GM06990 (cell line): ENCODE measurements at places on chromosomes 6 and 20.
A peak's percentile ranks its signal among the peaks of the same experiment; 100 is the strongest.

GRCh38 chr20:2687514-2687913 lies 5.1 kb upstream of the EBF4 start:
- DNase-seq, result no peak

DNA sequence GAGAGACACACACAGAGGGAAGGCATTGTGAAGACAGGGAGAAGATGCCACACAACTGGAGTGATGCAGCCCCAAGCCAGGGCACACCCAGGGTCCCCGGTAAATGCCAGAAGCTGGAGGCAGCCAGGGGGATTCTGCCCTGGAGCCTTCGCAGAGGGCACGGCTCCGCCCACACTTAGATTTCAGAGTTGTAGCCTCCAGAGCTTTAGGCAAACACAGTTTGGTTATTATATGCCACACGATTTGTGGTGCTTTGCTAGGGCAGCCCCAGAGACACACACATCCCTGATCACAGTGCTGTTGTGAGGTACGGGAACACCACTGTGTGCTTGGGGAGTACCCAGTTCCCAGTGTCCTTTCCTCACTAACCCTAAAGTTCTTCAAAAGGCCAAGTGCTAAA lies 280.6 kb downstream of the SMOC2 start:
- no peak for DNase-seq

- DNase-seq, result no peak
Observed at GRCh38 chr6:121338366-121338765, 4.1 kb upstream of the TBC1D32 start.

DNA sequence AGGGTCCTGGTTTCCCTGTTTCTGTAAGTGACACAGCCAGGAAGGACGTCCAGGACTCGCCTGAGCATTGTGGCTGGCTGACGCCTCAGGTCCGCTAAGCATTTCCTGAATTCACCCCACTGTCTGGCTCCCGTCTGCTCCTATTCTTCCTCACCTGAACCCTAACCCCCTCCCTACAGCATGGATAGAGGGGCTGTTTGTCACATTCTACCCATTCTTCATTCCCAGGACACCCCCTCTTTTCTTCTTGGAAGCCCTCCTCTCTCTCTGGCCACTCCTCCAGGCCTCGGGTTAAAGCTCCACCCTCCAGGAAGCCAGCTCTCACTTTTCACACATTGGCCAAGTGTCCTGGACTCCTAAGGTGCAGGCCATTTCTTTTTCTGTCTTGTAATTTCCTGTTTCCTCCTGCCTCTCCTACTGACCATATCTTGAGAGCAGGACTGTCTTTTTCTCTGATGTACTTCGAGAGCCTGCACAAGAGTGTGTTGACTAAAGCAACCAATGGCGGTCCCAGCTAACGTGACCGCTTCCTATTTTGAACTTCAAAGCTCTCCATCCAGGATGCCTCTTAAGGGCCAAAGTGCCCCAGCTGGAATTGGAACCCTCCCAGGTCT lies 24.2 kb upstream of the MYMX start:
- no peak for DNase-seq

- DNase-seq, result no peak
Observed at GRCh38 chr6:135222623-135223022, 41.5 kb downstream of the MYB start.

DNA sequence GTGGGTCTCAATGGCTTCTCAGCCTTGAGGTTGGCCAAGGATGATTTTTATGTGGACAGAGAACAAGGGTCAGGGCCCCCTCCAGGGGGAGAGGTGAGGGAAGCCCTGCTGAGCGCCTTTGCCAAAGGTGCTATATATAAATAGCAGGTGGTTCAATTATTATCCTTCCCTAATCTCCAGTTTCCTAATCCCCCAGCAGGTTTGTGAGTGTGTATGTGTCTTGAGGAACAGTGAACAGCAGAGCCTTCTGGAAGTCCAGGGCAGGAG lies 3.2 kb upstream of the SIRPA start:
- no peak for DNase-seq

GRCh38 chr20:44589537-44589936 lies 7.2 kb downstream of the PKIG start:
- DNase-seq, result no peak

GRCh38 chr20:60063739-60064380 lies 105.6 kb downstream of the CDH26 start:
- DNase-seq, result no peak

GRCh38 chr6:31680226-31681134 lies at the start of gene LY6G5C:
LY6G5C (minus strand) TSS chr6:31681067; CDS start chr6:31680373, 694 bp downstream.
- DNase-seq, result peak; percentile 61

DNA sequence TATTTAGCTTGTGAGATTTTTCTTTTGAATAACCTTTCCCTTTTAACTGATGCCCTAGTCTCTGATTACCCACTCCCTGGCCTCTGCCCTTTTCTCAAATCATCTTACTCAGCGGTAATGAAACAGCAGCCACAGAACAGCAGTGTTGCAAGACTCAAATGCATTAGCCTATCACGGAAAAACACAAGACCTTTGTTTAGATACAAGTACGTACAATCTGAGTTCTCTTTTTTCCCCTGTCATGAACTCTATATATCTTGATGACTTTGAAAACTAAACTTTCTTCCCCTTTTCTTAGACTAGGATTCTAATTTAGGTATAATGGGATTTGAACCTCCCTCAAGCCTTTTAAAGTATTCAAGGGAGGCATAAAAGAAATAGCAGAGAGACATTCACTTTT lies 1034.9 kb downstream of the EYS start:
- no peak for DNase-seq

DNA sequence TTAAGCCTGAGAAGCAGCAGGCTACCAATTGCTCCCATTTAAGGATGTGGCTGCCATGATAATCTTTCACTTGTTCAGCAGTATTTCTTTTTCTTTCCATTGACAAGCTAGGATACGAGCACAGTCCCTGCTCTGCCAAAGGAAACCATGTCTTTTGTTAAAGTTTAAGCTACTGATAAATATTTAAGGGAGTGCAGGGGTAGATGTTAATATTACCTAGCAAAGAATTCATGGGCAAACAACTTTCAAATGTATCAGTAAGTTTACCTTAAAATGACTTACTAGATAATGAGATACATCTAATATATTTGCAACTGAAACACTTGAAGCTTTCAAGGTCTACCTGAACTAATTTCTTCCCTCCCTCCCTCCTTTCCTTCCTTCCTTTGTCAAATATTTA lies 77.3 kb downstream of the OPN5 start:
- DNase-seq, result no peak

- DNase-seq, result peak; percentile 25
Observed at GRCh38 chr20:47785854-47786764, 828 bp upstream of the SULF2 start.

DNA sequence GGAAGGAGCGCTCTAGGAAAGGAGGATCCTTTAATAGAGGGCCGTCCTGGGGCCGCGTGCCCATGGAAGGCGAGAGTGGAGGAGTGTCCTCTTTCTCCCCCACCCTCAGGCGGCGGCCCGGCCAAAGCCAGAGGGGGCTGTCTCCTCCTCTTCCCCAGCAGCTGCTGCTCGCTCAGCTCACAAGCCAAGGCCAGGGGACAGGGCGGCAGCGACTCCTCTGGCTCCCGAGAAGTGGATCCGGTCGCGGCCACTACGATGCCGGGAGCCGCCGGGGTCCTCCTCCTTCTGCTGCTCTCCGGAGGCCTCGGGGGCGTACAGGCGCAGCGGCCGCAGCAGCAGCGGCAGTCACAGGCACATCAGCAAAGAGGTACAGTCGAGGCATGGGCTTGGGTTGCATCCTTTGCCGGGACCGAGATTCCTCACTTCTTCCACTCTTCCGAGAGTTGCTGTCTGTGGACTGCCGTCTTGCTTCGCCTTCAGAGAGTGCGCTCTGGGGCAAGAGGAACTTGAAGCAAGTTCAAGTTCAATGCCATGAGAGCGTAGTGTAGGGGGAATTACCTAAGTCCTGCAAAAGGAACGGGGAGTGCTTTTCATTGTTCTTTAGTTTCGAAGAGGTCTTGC lies at the start of gene LAMA2:
Gene LAMA2, plus strand, starts transcription at position 148 of the 621 bp plus-strand sequence. Its CDS starts 108 bp downstream, at position 256.
- DNase-seq, result peak; percentile 3

DNA sequence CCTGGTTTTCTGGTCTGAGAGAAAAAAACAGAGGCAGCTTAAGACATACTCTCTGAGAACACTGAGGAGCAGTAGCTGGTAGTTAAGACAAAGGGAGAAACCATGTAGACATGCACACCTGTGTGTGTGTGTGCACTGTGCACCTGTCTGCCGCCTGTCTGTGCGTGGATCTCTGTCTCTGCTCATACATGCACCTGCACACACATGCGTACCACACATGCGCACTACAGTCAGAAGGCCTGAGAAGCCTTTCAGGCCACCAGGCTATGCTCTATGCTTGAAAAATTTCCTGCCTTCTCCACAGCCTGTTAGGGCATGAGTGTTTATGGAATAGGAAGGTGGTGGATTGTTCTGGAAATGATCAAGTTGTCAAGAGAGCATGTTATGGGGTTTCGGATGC lies 103.5 kb downstream of the CDH4 start:
- DNase-seq, result no peak

DNA sequence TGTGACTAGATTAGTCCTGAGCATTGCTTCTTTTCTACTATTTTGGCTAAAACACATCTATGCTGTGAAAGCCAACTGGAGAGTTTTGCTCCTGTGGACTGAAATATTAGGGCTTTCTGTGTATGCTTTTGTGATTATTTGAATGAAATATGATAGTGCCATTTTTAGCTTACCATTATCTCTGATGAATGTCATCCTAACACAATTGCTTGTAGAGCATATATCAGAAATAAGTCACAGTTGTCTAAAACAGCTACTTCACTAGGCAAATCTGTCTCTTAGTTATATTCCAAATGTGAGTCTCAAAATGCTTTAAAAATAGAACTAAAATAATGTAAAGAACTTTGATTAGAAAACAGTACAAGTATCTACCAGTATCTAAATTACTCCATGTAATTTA lies 401.4 kb upstream of the PTCHD4 start:
- DNase-seq, result no peak

DNA sequence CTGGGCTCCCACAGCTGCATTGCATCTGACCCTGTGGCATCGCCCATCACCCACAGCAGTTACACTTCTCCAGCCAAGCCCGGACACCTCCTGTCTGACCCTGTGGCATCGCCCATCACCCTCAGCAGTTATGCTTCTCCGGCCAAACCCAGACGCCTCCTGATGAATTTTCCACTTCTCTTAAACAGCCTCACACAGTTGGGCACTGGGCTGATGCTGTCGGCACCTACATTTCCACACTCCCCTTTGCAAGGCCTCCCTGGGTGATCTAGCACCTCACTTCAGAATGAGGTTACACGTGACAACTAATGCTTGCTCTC lies 175.2 kb upstream of the ARID1B start:
- no peak for DNase-seq

GRCh38 chr6:36888654-36889481 lies 3.1 kb downstream of the C6orf89 start:
- no peak for DNase-seq

GRCh38 chr6:36318690-36319435 lies 17.8 kb downstream of the BNIP5 start:
- no peak for DNase-seq

GRCh38 chr6:154474648-154475428 lies 35.6 kb downstream of the CNKSR3 start:
- DNase-seq, result no peak

DNA sequence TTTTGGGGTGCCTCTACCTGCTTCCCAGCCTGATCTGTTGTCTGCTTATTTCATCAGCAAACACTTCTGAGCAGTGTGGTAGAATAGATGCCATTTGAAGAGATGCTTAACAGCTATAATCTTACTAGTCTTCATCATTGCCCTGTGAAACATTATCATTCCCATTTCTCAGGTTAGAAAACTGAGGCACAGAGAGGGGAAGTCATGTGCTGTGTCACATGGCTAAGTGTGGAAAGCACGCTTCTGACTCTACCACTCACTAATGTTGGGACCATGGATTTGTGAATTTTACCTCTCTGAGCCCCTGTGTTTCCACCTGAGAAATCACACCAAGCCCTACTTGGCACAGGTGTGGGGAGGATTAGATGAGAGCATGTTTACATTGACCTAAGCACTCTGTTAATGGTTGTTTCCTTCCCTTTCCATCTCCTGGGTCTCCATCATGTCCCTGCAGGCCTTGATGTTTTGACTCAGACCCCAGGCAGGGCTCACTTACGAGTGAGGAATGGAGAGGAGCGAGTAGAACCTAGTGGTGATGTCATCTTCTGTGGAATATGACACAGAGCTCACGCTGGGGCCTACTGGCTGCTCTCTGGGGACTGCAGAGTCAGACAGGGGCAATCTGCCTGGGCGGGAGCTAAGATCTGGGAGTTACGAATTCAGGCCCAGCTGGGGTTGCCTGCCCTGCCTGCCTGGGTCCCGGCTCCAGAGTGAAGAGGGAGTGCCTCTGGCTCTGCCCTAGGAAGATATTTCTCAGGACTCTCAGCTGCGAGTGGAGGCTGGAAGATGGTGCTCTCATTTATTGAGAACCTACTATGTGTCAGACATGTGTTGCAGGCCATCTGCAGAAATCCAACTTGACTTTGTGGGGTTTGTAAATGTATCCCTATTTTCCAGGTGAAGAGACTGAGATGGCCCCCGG lies 64.3 kb downstream of the CDH22 start:
- DNase-seq, result no peak

GRCh38 chr6:129138739-129139405 lies 255.9 kb downstream of the LAMA2 start:
- no peak for DNase-seq

DNA sequence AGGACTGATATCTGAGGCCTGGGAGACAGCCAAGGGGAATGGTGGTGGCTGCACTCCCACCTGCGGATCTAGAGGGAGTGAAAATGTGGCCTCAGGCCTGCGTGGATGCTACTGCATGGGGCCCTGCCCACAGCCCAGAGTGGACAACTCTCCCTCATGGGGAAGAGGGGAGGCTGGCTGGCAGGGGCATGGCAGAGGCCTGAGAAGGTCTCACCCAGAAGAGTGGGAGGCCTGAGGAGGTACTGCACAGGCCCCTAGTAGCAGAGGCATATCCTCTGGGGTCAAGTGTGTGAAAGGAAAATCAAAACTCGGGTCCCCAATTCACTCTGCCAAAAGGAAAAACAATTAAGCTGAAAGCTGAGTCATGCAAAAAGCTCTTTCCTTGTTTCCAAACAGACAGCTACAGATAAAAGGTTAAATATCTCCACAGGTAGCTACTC lies 158.2 kb downstream of the AKAP7 start:
- DNase-seq, result no peak

DNA sequence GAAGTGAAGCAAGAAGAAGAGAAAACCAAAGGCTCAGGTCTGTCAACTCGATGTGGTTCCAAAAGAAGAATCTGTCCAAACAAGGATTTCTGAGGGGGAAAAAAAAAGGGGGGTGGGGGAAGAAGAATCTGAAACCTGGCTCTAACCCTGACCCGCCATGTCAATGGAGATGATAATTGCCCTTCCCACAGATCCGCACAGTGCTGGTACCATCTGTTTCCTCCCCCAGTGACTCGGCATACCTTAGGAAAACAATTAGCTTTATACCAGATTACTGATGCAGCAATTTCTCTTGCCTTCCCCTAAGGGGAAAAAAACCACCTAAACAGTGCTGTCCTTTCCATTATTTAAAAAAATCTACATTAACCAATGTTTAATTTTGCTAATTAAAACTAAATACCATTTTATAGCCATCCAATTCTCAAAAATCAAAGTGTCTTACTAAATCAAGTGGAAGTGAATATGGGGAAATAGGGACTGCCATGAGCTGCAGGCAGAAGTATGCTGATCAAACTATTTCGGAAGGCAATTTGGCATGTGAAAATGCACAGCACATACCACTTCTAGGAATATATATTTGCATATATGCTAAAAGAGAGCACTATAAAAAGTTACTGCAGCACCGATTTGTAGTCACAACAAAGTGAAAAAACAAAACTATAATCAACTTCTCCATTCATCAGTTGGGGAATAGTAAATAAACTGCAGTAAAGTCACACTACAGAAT lies 46.8 kb downstream of the MAP7 start:
- DNase-seq, result no peak
